Heart right ventricle (tissue), 16 donors: ENCODE measurements at places on chromosomes 7 and 10. TPM values are rescaled to one million over a fixed set of nuclear protein-coding genes. Genes with fewer than 3 reads are reported as not detected.

DNA sequence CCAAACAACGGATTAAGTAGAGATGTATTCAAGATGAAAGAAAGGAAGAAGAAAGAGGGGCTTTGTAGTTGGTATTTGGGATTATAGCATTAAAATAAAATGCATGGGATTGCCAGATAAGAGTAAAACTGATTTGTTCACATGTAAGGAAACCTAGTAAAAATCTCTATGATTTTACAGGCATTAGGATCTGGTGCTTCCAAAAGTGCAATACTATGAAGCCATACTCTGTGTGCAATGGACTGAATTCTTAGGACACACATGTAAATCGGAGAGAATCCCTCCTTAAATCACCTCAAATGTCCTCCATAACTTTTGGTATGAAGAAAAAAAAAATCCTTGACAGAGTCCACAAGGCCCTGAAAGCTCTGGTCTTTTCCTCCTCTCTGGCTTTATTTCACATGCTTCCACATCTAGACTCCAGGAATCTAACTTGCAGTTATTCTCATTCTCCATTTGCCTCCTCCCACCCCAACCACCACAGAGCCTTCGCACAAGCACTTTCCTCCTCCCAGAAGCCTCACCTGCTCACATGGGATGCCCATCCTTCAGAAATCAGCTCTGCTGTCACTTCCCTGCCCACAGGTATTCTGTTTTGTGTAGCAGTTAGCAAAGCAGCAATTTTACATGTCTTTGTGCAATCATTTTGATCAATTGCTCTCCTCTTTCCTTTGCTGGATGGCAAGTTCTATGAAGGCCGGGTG is 378.3 kb downstream of the KCNMA1 start:
- DNase-seq: no peak

GRCh38 chr10:17460756-17461155 is 6.4 kb upstream of the ST8SIA6 start:
- no peak for DNase-seq

BHLHA15 gene
- polyA plus RNA-seq: not detected

RAMP3 gene
- polyA plus RNA-seq: 70.2 TPM

UCN3 gene
- polyA plus RNA-seq: not detected

SEPHS1 gene
- 17.6 TPM for polyA plus RNA-seq

- DNase-seq: no peak
Measured at GRCh38 chr10:44477046-44477425, 92.1 kb upstream of the CXCL12 start.

- DNase-seq: peak; percentile 28
Measured at GRCh38 chr7:79454361-79454960, 994 bp upstream of the MAGI2 start.

GRCh38 chr10:33808475-33808874 is 474.0 kb upstream of the NRP1 start:
- no peak for DNase-seq

DNA sequence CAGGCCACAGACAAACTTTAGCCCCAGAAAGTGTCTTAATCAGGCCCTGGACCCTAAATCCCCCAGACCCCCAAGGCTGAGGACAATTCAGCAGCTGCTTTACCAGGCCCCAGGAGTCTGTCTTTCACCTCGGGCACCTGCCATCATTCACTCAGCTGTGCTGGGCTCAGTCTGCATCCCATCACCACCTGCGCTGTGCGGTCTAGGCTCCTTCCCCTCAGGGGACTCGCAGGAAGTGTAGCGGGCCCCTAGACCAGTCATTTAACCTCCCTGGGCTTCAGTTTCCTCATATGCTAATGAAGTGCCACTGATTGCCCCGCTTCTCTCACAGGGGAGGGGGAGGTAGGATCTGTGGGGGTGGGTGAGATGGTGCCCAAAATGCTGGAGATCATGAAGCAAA is 76.4 kb upstream of the ZMIZ1 start:
- DNase-seq: no peak

ABCB8 gene
- 42.2 TPM for polyA plus RNA-seq

GRCh38 chr7:27793780-27794179 is 53.8 kb downstream of the TAX1BP1 start:
- no peak for DNase-seq

GRCh38 chr7:112023786-112024185 is 182.4 kb downstream of the DOCK4 start:
- no peak for DNase-seq

CLRN3 gene
- not detected for polyA plus RNA-seq

CAMK2G gene
- 9.9 TPM for polyA plus RNA-seq

DNA sequence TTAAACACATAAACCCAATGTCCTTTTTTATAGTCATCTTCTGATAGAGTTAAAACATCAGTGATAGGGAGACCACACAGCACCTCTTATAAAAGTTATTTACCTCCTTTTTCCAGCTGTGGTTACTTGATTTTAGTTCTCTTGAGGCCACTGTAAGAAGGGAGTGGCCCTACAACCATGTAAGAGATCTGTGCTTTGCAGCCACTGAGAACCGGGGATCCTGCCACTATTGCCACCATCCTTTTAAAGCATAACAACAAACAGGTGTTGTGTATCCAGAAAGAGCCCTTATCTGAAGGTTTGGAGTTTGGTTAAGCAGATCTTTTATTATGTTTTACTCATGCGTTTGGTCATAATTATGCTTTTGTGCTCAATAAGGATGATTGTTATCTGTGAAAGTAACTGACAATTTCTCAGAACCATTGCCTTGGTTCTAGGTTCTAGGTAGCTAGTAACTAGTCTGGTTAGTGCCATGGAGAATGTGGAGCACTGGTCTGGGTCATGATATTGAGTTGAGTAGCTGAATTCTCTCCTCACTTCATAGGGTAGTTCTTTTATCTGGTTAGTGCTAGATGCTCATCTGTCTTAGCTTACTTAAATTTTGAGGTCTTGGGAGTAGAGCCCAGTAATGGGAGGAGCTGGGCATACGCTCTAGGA is 56.5 kb downstream of the ST7 start:
- DNase-seq: no peak

- DNase-seq: no peak
Measured at GRCh38 chr10:121813211-121813815, 114.5 kb downstream of the ATE1 start.

DNA sequence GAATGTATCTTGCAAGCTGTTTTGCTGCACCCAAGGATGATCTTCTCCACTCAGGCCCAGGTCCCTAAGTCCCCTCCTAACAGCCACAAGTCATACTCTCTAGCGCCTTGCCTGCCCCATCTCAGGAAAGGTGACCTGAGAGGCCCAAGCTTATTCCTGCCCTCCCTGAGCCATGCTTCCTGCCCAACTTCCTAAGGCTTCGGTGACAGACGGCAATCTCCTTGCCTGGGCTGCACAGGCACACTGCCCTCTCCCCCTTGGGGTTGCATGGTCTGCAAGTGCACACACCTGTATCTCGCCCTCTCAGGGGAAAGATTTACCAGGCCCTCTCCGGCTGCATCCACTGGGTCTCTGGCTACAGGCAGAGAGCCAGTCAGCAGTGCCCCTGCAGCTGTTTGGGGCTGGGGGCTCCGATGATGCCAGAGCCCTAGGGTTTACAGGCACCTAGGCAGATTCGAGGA is 771 bp upstream of the ADIRF start:
- no peak for DNase-seq

DNA sequence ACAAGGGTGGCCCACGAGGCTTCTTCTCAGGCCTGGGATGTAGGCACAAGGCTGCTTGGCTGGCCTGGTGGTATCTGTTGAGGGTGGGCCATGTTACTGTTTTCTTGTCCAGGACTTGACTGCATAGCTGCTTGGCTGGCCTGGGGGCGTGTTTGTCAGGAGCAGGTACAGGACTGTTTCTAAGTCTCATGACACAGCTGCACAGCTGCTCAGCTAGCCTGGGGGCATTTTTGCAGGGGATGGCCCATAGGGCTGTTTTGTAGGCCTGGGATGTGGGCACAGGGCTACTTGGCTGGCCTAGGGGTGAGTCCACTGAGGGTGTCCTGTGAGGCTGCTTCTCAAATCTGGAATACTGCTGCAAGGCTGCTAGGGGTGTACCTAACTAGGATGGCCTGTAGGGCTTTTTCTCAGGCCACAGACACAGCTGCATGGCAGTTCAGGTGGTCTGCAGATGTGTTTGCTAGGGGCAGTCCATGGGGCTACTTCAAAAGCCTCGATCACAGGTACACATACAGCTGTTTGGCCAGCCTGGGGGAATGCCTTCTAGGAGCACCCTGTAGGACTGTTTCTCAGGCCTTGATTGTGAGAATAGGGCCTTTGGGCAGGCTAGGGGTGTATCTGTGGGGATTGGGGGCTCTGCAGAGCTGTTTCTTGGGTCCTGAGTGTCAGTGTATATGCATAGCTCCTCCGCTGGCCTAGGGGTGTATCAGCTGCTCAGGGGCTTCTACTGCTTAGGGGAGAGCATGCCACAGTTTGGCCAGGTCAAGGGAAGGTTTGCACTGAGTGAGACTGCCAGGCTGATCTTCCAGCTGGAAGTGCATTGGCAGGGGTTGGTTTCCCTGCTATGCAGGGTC is 26.6 kb upstream of the PLA2G12B start:
- DNase-seq: no peak

GRCh38 chr7:143013473-143013872 is 13.5 kb downstream of the OR9A2 start:
- no peak for DNase-seq

RNF32 gene
- 0.22 TPM for polyA plus RNA-seq

EXOC6 gene
- 3.3 TPM for polyA plus RNA-seq

DNA sequence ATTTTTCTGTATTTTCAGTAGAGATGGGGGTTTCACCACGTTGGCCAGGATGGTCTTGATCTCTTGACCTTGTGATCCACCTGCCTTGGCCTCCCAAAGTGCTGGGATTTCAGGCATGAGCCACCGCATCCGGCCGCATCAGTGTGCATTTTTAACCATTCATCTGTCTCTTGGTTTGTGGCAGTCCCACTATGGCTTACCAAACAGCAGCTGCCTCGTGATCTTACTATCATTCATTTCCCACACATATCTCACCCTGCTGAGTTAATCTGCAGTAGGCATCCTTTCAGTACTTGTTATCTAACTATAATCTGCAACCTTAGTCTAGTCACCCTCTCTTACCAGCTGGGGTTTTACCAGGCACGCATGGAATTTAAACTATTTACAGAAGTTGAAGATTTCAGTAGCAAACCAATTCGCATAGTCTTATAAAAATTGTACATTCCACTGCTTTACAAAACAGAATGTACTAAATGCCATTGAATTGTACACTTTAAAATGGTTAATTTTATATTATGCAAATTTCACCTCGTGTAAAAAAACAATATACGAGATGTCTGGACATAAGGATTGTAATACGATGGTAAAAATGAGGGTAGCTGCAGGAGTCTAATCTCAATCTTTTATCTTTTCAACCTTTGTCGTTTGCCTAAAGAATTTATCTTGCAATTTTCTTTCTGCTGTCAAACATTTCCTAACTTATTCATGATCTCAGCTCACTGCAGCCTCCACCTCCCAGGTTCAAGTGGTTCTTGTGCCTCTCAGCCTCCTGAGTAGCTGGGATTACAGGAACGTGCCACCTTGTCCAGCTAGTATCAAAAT is 4.6 kb upstream of the TBC1D12 start:
- no peak for DNase-seq

DNA sequence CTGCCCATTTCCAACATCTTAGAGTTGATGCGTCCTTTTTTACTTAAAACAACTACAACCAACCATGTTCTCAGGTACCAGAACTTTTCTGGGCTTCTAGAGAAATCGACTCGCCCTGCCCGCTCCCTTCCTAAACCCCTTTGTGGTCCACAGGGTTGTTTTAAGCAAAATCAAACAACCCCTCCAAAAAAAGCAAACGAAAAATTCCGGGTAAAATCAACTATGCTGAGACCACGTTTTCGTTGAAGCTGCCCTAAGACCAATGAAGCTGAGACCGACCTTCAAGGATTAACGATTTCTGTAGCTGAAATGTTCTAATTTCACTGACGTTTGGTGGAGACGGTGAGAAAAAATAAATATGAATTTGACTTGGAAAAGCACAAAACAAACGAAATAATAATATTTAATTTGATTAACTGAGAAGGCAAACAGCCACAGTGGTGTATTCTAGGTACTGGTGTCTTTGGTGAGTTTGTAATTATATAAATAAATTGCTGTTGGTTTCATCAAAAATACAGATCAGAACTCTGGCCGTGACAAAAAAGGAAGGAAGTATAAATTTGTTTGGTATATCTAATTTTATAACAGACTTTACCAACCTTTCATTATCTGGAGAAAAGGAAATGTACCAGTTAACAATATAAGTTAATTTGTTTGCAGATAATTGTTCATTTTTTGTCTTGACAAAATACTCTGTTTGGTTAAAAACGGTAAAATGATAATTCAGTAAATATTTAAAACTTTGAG is 4.7 kb upstream of the IGF2BP3 start:
- no peak for DNase-seq

DNA sequence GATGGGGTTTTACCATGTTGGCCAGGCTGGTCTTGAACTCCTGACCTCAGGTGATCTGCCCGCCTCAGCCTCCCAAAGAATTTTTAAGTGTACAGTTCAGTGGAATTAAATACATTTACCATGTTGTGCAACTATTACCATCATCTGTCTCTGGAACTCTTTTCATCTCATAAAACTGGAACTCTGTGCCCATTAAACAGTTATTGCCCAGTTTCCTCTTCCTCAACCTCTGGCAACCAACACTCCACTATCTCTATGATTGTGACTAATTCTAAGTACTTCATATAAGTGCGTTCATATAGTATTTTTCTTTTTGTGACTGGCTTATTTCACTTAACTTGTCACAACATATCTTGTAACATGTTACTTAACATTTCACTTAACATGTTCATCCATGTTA is 41.3 kb upstream of the ATXN7L1 start:
- DNase-seq: no peak

GRCh38 chr10:50334273-50334672 is 83.0 kb upstream of the ASAH2 start:
- DNase-seq: no peak

DNA sequence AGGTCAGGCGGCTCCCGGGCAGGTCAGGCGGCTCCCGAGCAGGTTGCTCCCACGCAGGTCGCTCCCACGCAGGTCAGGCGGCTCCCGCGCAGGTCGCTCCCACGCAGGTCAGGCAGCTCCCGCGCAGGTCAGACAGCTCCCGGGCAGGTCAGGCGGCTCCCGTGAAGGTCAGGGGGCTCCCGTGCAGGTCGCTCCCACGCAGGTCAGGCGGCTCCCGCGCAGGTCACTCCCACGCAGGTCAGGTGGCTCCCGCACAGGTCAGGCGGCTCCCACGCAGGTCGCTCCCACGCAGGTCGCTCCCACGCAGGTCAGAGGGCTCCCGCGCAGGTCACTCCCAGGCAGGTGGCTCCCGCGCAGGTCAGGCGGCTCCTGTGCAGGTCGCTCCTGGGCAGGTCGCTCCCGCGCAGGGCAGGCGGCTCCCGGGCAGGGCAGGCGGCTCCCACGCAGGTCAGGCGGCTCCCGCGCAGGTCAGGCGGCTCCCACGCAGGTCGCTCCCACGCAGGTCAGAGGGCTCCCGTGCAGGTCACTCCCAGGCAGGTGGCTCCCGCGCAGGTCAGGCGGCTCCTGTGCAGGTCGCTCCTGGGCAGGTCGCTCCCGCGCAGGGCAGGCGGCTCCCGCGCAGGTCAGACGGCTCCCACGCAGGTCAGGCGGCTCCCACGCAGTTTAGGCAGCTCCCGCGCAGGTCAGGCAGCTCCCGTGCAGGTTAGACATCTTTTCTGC is 30.7 kb downstream of the PTPRN2 start:
- no peak for DNase-seq

GRCh38 chr10:49268185-49268584 is 30.8 kb upstream of the C10orf71 start:
- DNase-seq: no peak
